NB4 (cell line): ENCODE measurements at places on chromosomes 3 and 15.
A peak's percentile ranks its signal among the peaks of the same experiment; 100 is the strongest.

DNA sequence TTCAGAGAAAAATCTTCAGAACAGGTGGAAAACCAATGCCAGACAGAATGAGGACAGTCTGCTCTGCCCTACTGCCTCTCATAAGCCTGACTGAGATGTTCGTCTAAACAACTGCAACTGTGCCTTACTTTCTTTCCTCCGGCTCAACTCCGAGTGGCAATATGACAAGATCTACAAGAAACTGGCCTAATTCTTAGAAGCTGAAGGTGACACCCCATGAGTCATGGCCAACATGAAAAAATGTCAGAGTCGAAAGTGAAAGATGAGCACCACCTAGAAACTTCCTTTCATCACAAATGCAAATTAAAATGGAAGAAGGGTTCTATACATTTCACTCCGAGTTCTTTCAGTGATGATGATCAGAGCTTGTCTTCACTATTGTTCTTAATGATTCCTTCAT lies 12.9 kb downstream of the PCYT1A start:
- no peak for DNase-seq

DNA sequence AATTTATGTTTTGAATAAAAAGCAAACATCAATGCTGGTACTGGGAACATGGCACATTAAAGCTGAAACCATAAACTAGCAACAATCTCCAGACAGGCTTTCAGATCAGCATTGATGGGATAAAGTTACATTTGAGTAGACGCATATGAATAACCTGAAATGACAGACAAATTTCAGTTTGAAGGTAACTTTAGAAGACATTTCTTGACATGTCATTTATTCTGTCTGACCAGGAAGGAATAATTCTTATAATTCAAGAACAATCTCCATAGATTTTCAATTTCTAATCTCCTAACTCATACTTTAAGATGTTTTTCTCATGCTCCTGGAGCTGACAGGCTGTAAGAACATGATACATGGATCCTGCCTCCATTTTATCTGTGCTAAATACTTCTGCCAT lies 69.8 kb downstream of the PLCH1 start:
- DNase-seq, result no peak

- DNase-seq, result no peak
These were observed 70.9 kb downstream of the ANP32A start for GRCh38 chr15:68749793-68750192.

DNA sequence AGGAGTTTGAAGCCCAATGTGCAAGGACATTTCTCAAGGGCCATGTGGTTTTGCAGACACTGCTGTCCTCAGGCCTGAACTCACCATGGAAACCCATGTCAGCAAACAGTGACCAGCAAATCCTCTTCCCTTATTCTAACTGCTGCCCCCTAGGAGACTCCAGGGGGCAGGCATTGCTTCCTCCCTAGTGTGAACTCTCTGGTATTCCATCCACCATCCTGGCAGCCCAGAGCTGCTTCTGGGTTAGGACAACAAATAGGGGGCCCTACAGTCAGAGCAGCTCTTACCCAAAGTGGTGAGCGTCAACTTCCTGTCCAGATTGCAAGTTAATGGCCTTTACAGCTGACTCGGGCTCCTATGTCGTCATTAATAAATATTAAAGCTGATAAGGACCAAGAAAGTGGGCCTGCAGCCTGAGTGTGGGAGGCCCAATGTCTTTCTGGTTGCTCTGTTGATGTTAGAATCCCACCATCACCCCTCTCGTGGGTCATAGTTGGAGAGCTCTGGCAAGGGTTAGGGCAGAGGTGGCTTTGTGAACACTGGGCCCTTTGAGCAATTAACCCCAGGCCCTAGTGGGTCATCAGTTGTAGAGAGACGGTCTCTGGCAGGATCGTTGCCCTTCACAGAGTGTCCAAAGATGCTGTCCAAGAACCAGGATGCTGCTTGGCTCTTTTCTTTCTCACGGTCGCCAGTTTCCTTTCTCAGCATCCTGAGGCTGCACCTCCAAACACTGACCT lies 41.5 kb downstream of the TGM4 start:
- DNase-seq, result peak; percentile 38

GRCh38 chr3:154540950-154541604 lies 111.1 kb upstream of the GPR149 start:
- DNase-seq, result no peak

DNA sequence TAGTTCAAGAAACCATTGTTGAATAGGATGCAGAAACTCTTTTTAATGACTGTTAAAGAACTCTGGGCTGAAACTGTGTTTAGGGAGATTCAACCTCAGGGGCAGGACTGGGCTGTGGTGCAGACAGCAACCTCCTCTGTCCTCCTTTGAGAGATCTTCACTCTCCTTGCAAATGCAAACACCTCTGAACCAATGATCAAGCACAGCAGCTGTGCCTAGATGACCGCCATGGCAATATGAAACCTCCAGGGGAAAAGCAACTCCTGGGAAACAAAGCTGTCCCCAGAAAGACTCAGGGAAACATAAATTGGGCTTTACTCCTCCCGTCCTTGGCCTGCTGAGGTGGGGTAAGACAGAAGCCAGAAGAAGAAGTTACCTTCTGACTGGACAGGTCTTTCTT lies 52.6 kb downstream of the TBC1D2B start:
- no peak for DNase-seq

DNA sequence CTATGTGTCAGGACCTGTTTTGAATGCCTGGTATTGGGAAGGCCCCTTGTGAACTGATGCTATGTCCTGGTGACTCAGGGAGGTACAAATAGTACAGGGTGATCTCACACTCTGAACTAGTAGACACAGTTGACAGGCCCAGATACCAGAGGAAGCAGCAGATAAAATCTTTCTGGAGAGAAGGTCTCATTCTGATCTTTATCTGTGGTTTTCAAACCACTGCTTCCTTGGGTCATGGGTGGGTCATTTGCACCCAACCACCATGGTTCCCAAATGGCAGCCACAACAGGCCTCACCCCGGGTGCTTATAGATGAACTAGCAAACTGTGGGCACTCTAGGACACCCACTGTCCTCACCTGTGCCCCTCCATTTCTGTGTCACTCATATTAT lies 43.4 kb downstream of the PXYLP1 start:
- DNase-seq, result peak; percentile 71

DNA sequence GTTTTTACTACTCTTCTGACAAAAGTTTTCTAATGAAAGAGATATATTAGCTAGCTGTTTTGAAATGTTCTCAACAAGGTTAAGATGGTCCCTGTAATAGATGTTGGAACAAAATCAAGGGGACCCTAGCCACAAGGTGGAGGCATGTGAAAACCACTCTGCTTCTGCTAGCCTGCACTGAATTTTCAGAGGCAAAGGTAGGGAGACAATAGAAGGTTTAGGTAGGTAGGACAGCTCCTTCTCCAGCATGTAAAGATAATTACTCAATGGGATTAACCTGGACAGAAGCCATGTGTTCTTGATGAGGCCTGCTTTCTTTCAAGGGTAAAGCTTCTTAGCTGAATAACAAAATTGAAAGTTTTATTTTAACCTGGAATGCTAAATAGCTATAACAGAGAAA lies 333.5 kb downstream of the LSAMP start:
- no peak for DNase-seq

DNA sequence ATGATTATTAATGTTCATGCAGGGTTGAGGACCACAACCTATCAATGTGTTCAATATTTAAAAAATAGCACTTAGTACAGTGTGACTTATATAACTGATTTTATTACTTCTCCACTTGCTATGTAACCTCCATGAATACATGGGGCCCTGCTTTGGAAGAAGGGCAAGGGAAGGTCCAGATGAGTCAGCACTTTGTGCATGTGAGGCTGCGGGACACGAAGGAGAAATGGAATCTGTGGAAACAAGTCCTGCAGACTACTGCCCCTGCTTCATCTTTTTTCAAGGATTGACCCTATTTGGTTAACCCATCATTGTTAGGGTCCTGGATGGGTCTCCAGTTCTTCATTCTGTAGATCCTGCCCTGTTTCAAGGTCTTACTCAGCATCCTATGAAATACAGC lies 1.6 kb downstream of the NXPE3 start:
- DNase-seq, result peak; percentile 20

- no peak for DNase-seq
These were observed 66.2 kb upstream of the XCR1 start for GRCh38 chr3:46093327-46093942.

DNA sequence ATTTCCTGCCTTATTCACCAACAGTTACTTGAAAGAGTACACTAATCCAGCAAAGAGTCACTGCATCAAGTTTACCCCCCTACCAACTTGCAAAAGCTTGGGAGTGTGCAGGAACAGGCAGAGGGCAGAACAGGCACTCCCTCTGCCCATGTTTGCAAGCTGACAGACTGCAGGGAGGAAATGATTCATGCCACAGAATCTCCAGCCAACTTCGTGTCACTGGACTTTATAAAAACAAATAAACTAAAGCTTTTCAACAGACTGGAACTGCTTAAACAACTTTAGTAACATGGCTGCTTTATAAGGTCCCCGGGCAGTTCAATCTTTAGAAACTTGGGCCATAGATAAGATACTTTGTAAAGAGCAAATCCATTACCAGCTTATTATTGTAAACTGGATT lies 129.5 kb downstream of the THRB start:
- DNase-seq, result peak; percentile 31

- peak; percentile 77 for DNase-seq
These were observed 44.0 kb downstream of the MESD start for GRCh38 chr15:80945605-80946004.

DNA sequence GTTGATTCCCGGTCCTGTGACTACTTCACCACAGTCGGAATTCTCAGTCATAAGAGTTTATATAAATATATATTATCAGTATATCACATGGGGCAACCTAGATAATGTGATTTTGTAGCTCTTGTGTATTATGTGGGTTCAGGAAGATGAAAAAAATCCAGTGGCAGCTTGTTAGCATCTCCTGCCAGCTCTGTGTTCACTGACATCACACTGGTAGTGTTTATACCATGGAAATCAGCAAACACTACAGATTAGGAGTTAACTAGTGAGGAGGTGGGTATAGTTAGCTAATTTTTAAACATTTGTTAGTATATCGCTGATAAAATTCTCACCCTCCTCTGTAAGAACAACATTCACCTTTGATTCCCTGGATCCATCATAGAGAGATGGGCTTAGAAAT lies 44.5 kb upstream of the KCNMB2 start:
- DNase-seq, result no peak

DNA sequence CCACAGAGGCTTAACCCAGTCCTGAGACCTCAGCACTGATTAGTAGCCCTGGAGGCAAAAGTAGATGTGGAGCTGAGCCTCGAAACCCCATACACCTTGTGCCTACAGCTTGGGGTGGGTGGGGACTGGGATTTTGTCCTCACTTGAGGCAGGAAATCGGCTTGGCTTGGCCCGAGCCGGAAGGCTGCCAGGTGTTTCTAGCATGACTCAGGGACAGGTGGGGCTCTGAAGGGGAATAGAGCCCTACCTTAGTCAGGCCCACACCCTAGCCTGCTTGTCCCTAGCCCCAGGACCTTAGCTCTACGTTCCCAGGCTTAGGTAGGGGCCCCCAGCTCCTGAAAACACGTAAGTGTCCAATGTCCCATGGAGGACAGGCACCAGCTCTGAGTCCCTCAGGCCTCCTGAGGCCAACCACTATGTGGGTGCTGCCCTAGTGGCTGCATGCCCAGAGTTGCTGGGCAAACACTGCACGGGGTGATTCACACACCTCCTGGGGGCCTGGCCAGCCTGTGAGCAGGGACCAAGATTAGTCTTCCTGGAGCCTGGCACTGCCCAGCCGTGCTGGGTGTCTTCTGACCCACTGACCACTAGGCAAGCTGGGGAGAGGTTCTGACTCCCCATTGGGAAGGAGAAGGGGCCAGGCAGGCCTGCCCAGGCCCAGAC lies 3.1 kb downstream of the MST1R start:
- DNase-seq, result no peak

DNA sequence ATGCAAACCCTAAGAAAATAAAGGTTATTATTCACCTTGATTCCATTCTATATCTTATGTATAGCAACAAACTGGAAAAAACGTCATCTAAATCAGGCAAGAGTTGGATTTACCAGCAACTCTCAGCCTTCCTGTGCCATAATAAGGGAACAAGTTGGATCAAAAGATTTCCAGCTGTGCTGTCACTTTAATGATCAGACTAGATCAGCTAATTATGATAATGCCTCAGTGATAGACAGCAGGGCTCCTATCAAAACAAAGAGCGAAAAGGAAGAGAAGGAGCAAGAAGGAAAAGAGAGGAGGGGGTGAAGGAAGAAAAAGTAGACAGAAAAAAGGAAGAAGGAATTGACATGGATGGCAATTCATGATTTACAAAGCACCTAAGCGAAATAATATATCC lies 36.7 kb upstream of the BCL6 start:
- no peak for DNase-seq

DNA sequence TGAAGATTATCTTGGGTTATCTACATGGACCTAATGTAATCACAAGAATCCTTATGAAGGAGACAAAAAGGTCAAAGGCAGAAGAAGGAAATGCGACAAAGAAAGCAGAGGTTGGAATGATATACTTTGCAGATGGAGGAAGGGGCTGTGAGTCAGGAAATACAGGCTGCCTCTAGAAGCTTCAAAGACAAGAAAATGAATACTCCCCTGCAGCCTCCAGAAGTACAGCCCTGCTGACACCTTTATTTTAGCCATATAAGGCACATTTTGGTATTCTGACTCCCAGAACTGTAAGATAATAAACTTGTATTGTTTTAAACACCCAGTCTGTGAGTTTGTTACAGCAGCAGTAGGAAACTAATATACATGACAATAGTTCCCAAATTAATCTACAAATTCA lies 58.6 kb downstream of the SIDT1 start:
- DNase-seq, result no peak

DNA sequence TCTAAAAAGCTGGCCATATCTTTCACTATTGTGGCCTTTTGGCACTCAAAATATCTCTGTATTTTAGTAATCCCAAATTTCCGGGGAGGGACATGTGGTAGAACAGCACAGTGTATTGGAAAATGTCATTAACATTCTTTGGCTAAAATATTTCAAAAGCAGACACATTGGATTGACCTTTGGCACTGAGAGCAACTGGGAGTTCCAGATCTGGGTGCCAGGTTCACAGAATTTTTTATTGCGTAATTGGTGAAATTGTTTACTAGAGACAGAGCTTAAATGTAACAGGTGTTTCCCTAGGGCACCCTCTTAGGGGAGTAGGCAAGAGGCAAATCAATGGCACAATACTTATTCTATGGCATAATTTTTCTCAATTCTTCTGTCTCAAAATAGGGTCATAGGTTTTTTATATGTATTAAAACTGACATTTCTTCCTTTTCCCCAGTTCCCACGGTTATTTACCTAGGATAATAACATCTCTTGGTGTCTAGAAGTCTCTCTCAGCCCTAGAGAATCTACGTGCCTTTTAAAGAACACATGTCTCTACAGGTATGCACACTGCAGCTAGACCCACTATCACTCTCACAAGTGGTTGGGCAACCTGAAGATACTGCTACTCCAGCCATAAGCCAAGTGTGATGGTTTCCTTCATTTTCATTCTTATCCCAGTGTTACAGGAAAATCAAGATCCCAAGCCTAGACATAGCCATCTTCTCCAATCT lies 10.6 kb downstream of the RBMS3 start:
- DNase-seq, result no peak

- DNase-seq, result peak; percentile 67
These were observed 864.9 kb downstream of the FHIT start for GRCh38 chr3:60386306-60386705.

GRCh38 chr3:144583871-144584270 lies 612.2 kb downstream of the DIPK2A start:
- no peak for DNase-seq

- DNase-seq, result peak; percentile 75
These were observed 889 bp upstream of the LRRIQ4 start for GRCh38 chr3:169811631-169812331.
